Stimulated activated CD8-positive, alpha-beta memory T cell treated with anti-CD3 and anti-CD28 coated beads, Interleukin-7, amount 100 ng/mL, for 48 hours (primary cell): ENCODE measurements at places on chromosomes 3 and 15.

GRCh38 chr15:79371591-79371990, 60.5 kb upstream of the MINAR1 start:
- DNase-seq: no peak

- DNase-seq: no peak
These were observed 108.3 kb downstream of the P3H2 start for GRCh38 chr3:190012314-190012782.

DNA sequence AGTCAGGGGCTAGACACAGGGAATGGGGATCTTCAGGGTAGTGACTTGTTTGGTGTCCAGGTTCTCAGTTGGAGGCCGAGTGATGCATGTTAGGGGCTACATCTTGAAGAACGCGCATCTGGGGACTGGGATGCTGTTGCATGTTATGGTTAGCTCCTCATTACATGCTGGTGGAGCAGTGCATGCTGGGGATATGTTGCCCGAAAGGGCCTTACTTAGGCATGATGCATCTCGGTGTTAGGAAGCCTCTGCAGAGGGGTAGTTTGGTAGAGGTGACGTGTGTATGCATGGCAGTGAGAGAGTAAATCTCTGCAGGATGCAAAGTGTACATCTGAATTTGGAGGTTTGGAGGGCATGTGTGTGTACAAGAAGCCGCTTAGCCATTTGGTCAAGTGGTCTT, 2.4 kb downstream of the EIF4G1 start:
- DNase-seq: no peak

DNA sequence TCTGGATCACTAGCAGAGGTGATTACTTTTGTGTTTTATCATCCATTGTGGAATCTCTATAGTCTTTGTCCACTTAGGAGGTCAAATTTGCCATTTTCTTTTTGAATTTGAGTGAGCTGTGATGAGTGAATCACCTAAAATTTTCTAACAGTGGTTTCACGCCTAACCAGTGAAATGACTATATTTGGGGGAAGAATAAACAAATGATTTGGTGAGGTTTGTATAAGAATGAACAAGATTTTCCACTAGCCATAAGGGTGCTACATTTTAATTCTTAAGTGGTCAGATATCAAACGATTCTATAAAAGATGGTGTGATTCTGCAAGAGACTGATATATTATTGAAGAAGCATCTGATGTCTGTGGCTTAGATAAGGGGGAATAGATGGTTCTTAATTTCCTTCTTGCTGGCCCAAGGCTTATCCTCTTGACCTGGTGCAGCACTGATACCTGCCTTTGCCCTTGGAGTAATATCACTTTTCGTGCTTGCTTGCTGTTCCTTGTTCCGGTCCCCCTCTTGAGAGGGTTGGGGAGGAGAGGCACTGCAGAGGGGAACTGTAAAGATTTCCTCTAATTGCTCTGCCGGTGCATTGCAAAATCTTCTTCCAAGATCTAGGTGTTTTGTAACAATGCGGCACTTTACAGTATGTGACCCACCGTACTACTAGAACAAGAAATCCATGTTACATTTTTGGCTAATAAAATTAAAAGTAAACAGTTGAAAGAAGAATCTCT, 14.5 kb downstream of the C3orf20 start:
- DNase-seq: no peak

DNA sequence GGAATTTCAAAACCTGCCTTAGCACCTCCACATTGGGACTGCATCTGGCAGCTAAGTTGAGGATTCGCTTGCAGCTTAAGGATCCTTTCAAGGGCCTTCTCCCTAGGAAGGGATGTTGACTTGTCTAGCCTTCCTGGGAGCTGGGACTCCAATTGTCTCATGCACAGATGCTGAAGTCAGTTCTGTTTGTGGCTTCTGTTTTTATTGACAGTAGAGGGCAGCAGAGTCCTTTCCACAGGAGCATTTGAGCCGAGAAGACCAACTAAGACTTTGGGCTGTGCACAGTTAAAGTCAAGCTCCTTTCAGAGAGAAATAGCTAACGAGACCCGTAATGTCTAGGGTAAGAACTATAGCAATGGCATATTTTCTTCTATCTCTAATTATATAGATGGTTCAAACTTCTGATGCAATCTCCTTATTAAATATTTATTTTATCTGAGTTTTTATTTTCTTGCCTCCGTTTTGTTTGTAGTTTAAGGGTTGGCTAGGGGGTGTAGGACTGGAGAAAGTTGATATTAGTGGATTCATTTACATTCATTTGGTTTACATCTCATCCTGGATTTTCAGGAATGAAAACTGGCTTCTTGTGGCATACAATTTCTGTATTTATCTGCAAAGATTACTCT, 59.7 kb upstream of the KBTBD8 start:
- DNase-seq: no peak

DNA sequence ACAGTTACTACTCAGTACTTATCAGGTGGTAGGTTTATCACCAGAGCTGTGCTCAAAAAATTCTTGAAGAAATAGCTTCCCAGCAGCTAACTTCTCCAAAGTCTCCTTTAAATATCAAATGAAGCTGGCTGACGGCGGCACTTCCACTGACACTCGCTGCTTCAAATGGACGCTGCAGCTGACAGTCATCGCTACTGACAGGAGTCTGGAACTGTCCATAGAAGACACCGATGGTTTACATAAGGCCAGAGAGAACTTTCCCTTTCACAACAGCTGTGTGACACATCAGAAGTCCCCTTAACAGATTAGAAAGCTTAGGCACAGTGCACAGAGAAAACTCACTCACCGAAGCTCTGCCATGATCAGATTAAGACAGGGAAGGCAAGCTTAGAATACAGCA, 270.2 kb downstream of the SHOX2 start:
- no peak for DNase-seq

DNA sequence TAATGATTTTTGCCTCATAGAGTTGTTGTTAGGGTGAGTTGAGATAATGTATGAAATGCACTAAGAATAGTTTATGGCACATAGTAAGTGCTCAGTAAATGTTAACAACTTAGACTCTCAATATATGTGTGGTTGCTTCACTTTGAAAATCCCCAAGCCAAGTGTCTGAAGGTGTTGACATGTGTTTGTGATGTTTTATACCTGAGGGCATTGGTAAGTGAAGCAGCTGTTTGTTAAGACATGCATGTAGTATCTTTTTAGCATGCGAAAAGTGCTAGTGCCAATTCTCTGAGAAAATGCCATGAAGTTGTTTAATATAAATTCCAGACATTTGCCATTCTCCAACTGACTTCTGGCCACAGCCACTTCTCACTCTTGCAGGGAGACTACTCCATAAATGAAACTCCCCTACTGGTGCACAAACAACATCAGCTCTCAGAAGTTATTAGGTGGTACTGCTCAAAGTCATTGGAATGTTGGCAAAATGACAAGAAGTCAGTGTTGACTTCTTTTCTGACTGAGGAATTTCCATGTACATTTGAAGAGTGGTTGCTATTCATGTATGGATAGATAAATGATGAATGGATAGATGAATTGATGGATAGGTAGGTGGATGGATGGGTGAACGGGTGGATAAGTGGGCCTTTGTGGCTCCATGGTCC, 103.6 kb upstream of the NUDT16 start:
- DNase-seq: no peak

DNA sequence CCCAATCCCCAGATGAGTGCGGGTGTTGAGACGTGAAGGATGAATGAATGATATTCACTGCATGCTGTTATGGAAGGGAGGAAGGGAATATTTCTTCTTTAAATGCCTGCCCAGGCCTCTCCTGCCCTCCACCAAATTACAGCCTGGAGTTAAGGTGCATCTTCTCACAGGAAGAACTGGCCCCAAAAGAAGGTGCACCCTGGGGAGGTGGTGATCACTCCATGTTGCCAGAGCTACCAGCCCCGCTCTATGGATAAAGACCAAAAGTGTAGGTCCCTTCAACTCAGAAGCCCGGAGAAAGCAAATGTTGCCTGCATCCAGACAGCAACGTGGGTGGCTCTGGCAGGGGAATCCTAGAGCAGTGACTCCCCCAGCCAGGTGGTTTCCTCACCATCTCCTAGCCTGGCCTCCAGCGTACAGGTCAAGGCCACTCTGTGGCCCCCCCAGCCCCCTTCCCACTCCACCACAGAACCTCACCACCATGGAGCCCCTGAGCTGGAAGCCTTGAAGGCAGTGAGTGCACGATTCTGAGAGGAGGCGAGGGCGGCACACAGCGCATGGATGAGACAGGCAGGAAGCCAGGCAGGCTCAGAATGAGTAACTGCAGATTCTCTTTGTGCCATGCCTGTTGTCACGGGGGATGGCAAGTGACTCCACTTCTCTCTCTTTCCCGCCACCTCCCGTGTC, 3.5 kb upstream of the VIPR1 start:
- peak; percentile 3 for DNase-seq

DNA sequence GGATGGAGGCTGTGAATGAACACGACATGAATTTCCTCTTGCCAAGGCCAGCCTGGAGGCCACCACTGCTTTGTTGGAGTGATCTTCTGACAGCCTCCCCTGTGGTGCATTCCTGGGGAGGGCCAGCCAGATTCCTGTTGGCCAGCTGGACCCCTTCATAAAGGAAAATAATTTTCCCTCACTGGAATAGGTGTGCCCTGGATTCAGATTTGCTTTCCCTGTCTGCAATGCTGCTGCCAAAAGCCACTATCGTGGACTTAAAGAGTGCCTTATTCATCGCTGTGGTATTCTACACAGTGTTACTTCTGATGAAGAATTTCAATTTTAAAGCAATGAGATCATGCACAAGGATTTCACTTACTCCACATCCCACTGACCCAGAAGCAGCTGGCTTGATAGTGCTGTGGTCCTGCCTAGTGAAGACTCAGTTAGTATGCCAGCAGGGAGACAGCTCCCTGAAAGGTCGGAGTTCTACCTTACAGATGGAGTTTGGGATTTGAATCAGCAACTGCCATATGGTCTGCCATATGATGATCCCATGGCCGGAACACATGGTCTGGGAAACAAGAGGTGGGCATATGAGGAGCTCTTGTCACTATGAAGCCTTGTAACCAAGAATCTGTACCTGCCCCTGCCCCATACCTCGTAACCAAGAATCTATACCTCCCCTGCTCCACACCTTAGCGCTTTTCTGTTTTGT, 145.2 kb downstream of the KLF13 start:
- DNase-seq: no peak

DNA sequence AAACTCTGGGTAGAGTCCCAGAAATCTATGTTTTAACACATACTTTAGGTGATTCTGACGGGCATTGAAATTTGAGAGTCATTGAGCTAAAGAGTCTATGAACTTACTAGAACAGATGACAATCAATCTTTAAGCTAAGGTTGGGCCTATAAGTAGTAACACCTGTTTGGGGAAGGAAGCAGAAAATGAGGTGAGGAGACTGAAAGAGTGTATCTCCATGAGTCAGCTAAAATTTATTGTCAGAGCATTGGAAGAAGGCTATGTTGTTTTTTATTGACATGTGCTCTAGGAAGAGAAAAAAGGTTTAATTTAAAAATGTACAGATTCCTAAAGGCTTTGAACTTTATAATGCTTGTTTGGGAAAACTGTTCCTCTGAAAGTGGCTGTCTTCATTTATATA, 42.9 kb downstream of the TPRG1 start:
- DNase-seq: no peak

- DNase-seq: no peak
These were observed 6.2 kb downstream of the MYO1E start for GRCh38 chr15:59366333-59367021.

GRCh38 chr3:9902372-9903237, at the start of gene IL17RE:
IL17RE (plus strand) TSS chr3:9902848; CDS start chr3:9902933, 85 bp downstream.
- no peak for DNase-seq

GRCh38 chr15:52080031-52080430, 32.5 kb downstream of the BCL2L10 start:
- DNase-seq: no peak

DNA sequence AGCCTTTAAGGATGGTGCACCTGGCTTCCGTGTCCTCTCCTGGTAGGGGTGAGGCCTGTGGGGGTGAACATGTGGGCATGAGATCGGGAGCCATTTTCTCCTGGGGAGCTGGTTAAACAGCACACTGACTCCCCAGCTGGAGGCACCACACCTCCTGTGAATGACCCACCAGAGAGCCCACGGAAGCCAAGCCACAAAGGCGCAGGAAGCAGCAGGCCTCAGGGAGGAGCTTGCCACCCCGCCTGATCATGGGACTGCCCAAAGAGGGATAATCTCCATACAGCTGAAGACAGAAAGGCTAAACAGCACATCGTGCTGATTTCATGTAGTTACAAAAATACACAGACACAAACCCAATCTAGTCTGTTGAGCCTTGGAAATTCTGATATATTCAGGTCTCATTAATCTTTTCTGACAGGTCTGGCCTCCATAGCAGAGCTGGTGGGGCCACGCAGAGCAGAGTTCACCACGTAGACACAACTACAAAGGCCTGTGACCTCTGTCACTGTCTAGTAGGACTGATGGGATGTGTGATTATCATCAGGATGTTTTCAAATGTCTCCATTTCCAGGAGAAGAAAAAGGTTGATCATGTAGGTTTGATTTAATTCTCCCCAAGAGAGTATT, 75.2 kb downstream of the DUT start:
- no peak for DNase-seq

- no peak for DNase-seq
These were observed 26.2 kb downstream of the EDC3 start for GRCh38 chr15:74669627-74670026.

GRCh38 chr3:159897331-159898075, 91.1 kb upstream of the IL12A start:
- no peak for DNase-seq

- DNase-seq: peak; percentile 79
These were observed 131.6 kb upstream of the RASGRP1 start for GRCh38 chr15:38696109-38696727.

- no peak for DNase-seq
These were observed 96.6 kb downstream of the SLC9A9 start for GRCh38 chr3:143751643-143752178.

GRCh38 chr3:112334691-112335433, 1.9 kb downstream of the CD200 start:
- DNase-seq: no peak

DNA sequence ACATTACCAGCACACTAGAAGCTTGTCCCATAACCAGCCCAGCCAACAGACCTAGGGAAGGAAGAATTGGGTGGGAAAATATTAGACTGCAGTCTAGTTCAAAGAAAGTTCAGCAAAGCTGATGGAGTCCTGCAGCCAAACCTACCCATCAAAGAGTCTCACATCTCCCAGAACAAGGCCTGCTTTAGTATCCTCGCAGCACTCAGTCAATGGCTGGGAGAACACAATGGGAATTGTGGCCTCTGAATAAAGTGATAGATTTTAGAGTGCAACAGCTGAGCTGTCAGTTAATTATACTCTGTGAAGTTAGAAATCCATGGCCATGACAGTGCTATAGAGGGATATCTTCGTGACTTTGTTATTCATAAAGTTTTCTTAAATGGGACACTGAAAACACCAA, 207.2 kb upstream of the NAALADL2 start:
- no peak for DNase-seq

DNA sequence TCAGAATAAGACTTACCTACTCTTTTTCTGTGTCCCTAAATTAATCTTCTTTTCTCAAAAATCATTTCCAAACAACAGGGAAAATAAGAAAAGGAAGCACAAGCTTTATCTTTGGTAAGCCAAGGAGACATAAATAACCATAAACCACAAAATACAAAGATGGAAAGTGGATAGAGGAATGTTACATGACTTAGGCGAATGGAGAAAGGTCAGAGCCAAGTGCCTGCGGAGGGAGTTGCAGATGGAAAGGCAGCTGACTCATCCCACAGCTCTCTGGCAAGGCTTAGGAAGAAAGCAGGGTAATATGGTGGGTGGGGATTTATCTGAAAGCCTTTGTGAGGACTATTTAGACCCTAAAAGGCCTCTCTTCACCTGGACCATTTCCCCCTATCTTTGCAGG, 72.8 kb downstream of the GALK2 start:
- DNase-seq: no peak

GRCh38 chr3:128318275-128318941, 148.3 kb downstream of the DNAJB8 start:
- DNase-seq: no peak

GRCh38 chr3:8756671-8757070, 12.7 kb downstream of the OXTR start:
- no peak for DNase-seq
